Mesenteric fat pad (tissue), 1 donor: ENCODE measurements at places on chromosomes 7 and 10. TPM values are rescaled to one million over a fixed set of nuclear protein-coding genes. Genes with fewer than 3 reads are reported as not detected.

- no peak for DNase-seq
Observed at GRCh38 chr10:11341283-11341960, 270.0 kb downstream of the USP6NL start.

DNA sequence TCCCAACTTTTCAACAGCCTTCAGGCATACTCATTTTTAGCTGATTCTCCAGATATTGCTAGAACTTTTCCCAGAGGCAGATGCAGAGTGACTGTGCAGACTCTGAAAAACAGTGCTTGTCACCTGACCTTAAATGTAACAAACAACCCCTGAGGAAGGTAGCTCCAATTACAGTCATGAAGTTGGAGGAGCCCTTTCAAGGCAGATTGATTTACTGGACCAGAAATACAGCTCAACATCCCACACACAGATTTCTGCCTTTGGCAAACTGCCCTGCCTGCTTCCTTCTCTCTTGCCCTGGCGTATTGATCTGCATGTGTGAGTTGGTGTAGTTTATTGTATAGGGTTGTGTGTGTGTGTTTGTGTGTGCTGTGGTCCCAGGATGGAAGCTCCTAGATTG, 38.5 kb downstream of the PYROXD2 start:
- DNase-seq: peak; percentile 30

- no peak for DNase-seq
Observed at GRCh38 chr10:17684537-17684936, 40.6 kb downstream of the STAM start.

GRCh38 chr7:130887957-130888371, 154.0 kb upstream of the KLF14 start:
- DNase-seq: no peak

DNA sequence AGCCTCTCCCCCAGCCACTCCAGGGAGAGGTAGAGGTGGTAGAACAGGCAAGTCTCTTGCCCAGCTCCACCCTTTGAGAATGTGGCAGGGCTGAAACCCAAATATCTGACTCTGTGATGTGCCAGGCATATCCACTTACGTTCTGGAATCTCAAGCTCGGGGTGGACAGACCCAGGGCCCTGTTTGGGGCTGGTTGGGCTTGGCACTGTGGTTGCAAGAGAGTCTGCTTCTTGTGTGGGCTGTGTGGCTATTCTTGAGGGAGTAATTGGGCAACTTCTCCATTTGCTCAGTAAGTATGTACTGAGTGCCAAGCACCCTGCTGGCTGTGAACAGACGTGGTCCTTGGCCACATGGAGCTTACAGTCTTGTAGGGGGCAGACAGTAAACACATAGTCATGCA, 4.7 kb downstream of the UBTD1 start:
- no peak for DNase-seq

GRCh38 chr10:94232711-94233383, 129.9 kb downstream of the NOC3L start:
- no peak for DNase-seq

GRCh38 chr7:8254667-8255066, 7.3 kb downstream of the ICA1 start:
- no peak for DNase-seq

DNA sequence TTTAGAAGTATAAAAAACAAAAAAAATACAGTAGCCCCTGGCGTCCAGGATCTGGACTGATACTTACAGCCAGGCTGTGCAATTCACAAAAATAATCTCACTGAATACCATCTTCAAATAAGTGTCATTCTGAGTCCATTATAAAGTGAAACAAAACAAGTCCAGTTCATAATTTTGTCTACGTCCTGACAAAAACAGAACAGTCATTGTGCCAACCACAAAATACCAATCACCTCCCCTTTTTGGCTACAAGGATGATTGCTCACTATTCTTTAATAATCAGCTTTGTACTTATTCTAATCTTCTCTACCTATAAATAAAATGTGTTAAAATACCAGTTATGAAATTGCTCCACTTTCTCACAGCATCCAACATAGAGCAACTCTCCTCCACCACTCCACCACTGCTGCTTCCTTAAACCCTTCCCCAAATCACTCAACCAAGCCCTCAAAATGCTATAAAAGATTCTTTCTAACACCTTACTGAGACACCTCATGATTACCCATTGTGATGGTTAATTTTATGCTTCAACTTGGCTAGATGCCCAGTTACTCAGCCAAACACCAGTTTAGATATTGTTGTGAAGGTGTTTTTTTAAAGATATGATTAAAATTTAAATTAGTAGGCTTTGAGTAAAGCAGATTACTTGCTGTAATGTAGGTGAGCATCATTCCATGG, 479.8 kb upstream of the SEMA3A start:
- no peak for DNase-seq

GRCh38 chr10:34489973-34490745, 324.9 kb downstream of the PARD3 start:
- no peak for DNase-seq

GRCh38 chr10:22335173-22335933, 9.9 kb upstream of the SPAG6 start:
- no peak for DNase-seq

DNA sequence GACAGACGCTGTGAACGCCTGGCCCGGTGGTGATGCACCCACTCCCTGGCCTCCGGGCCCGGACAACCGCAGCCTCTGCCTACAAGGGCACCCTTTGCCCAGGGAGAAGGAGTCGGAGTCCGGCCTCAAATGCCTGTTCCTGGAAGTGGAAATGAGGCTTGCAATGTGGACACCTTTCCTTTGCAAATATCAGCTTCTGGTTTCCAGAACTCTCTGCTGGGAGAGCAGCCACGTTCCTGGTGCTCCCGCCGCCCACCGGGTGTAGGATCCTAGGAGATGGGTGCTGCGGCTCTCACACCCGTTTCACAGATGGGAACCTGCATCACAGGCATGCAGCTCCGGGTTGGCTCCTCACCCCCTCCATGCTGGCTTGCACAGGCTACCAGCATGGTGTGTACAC, 2.9 kb downstream of the FOXL3 start:
- DNase-seq: no peak

DNA sequence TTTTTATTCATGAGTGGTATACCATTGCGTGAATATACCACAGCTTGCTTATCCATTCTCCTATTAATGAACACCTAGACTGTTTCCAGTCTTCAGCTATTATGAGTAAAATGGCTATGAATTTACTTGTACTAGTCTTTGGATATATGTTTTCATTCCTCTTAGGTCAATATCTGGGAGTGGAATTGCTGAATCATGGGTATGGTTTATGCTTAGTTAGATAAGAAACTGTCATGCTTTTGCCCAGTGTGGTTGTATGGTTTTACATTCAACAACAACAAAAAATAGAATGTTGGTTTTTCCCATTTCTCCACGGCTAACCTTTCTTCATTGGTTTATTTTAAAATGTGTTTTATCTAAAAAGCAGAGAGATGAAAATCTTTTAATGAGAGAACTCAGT, 308.3 kb downstream of the PHF14 start:
- no peak for DNase-seq

GRCh38 chr10:88045656-88046415, 182.4 kb downstream of the PTEN start:
- DNase-seq: no peak

DNA sequence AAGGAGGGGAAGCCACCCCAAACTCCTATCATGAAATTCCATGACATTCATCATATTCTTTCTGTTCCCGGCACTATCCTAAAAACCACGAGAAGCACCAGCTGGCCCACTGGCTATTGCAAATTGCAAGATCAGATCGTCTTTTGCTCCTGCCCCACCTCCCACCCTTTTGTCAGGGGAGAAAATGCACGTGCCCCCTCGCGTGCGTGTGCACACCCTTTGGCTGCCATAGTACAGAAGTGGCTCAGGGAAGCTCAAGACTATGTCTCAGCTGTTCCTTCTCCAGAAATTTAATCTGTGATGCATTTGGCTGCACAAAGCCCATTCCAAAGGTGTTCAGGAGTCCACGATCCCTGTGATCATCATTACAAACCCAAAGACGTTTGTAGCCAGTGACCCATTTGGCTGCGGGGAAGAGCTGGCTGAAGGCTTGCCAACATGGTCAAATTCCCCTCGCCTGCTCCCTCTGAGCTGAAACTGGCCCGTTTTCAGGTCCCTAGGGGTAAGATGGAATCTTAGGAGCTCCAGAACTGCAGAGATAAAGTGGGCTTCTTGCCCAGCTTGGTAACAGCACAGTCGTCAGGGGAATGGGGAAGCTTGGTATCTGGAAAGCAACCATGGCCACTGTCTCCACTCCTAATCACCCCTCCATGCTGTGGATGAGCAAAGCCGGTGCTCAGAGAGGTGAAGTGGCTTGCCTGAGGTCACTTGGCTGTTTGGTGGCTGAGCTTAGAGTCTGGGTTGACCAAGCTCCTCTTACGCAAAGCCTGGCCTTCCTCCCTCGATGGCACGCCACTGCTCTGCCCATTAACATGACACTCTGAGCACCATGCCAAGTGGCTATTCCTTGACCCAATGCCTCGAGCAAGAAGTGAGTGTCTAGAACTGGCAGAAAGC, 155.4 kb downstream of the NEURL1 start:
- no peak for DNase-seq

DNA sequence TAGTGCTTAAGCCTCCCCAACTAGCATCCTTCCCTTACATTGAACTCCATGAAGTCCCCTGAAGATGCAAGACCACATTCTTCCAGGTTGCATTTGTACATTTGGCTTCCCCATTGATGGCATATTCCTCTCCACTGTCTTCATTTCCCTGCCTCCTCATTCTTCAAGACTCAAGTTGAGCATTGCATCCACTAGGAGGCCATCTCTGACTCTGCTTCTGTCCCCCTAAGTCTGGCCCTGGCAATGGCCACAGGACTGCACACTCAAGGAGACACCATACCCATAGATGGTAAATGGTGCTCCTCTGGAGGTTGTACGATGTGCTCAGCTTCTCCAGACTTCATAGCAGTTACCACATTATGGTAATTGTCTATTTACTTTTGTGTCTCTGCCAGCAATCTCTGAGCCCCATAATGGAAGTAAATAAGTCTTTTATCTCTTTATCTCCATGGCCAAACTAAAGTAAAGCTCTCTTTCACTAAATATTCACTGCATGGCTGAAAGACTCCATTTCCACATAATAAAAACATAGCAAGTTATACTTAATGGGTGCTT, 112.6 kb downstream of the PTPRZ1 start:
- DNase-seq: no peak

DNA sequence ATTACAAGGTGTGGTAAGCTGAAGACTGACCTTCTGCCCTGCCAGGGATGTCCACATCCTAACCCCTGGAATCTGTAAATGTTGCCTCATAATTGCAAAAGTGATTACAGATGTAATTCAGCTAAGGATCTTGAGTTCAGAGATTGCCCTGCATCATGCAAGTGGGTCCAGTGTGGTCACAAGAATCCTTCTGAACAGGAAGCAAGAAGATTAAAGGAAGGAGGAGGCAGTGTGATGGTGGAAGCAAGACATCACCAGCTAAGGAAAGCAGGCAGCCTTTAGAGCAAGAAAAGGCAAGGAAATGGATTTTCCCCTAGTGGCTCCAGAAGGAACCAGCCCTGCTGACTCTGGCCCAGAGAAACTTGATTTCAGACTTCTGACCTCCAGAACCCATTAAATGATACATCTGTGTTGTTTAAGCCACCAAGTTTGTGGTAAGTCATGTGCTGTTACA, 78.1 kb downstream of the USP6NL start:
- no peak for DNase-seq

DNA sequence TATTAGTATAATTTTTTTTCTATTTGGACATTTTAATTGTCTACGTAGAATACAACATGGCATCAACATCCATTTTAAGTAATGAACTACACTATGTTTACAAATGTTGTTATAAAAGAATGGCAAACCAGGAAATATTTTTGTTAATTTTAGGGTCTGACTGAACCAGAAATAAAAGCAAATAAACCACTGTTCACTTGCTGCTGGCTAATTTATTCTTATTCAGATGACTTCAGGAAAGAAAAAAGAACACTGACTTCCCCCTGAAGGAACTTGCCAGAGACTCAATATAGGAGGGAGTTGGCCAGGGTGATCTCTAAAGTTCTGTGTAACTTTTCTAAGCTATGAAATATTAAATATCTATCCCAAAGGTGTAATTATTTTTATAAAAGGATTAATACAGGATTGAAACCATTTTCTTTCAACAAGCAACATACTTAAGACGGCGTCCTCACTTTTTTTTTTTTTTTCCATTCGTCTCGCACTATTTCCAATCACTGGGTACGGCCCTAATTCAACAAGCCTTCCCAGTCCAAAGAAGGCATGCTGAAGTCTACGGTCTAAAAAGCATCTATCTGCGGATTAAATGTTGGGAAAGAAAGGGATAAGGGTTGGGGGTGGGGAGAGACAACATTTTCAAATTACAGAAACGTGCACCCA, 1.2 kb downstream of the USP6NL start:
- DNase-seq: no peak

DNA sequence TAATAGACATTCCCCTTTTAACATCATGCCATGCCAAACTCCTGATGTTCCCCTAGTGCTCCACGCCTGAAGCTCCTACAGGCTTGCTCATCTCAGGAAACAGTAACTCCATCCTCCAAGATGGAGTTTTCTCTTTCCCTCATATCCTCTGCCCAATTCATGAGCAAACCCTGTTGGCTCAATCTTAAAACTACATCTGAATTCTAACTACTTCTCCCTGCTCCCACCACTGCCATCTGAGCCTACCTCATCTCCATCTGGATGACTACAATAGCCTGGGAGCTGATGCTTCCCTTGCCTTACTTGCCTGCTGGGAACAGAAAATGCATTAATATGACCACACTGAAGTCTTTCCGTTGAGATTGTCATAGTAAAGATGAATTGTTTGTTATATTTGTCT, 271.7 kb upstream of the MKLN1 start:
- DNase-seq: no peak

DNA sequence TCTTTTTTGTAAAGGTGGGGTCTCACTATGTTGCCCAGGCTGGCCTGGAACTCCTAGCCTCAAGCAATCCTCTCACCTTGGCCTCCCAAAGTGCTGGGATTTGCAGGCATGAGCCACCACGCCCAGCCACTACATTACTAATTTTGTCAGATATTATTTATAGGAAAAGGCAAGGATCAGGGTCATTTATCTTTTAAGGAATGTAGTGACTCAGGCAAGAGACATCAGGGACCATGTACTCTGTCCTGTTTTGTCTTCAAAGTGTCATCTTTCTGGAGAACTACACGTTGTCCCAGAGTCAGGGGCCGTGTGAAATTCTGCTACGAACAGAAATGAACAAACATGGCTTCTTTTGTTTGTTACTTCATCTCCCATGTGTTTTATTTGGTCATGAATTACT, 105.3 kb downstream of the NPTX2 start:
- DNase-seq: no peak

GRCh38 chr7:6623589-6624245, 8.3 kb downstream of the ZNF853 start:
- no peak for DNase-seq

- no peak for DNase-seq
Observed at GRCh38 chr7:64793106-64793755, 997 bp upstream of the ZNF138 start.

- DNase-seq: no peak
Observed at GRCh38 chr10:120584786-120585185, 127.8 kb downstream of the PLPP4 start.

GRCh38 chr10:113357681-113358300, 195.1 kb upstream of the HABP2 start:
- DNase-seq: no peak

The SPDYE6 gene
- total RNA-seq: not detected

The IGF2BP3 gene
- 1.2 TPM for total RNA-seq

The TMEM196 gene
- total RNA-seq: 2.5 TPM

The ADIRF gene
- total RNA-seq: 543 TPM

The FAM25C gene
- not detected for total RNA-seq

The GHRHR gene
- total RNA-seq: not detected

The FANK1 gene
- total RNA-seq: 0.42 TPM

The CXCL12 gene
- 347 TPM for total RNA-seq

The ITPRID1 gene
- not detected for total RNA-seq

The ELN gene
- total RNA-seq: 95.5 TPM
